ENCODE measurements at places on chromosomes 2 and 18.

GRCh38 chr2:240603846-240604245 lies 17.3 kb downstream of the CAPN10 start:
- no peak for DNase-seq

DNA sequence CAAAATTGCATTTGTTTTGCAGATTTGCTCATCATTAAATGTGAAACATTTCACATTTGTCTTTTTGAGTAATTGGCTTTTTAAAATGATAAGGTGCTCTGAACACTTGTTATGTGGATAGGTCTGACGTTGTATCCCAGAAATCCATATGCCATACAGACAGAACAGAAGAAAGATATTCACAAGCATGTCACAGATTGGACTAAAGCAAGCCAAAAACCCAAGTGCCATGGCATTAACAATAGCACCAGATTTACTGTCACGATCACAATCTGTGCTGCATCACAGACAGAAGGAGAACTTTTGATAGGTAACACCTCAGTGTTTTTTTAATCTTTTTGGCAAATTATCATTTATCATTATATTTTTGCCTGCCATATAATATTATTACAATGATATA lies 272.6 kb downstream of the ARHGAP15 start:
- DNase-seq = no peak

- DNase-seq = no peak
These were observed 33.5 kb downstream of the LGALSL start for GRCh38 chr2:64487256-64488049.

GRCh38 chr2:145800151-145801091 lies 1280.5 kb upstream of the ZEB2 start:
- no peak for DNase-seq

GRCh38 chr18:12079491-12080237 lies 14.0 kb upstream of the ANKRD62 start:
- DNase-seq = no peak

- no peak for DNase-seq
These were observed 75.8 kb upstream of the TCF7L1 start for GRCh38 chr2:85057226-85057962.
